HFF-Myc (cell line): ENCODE measurements at places on chromosomes 1 and 21.

- no peak for DNase-seq
These were observed 164.9 kb upstream of the USP25 start for GRCh38 chr21:15564907-15565306.

DNA sequence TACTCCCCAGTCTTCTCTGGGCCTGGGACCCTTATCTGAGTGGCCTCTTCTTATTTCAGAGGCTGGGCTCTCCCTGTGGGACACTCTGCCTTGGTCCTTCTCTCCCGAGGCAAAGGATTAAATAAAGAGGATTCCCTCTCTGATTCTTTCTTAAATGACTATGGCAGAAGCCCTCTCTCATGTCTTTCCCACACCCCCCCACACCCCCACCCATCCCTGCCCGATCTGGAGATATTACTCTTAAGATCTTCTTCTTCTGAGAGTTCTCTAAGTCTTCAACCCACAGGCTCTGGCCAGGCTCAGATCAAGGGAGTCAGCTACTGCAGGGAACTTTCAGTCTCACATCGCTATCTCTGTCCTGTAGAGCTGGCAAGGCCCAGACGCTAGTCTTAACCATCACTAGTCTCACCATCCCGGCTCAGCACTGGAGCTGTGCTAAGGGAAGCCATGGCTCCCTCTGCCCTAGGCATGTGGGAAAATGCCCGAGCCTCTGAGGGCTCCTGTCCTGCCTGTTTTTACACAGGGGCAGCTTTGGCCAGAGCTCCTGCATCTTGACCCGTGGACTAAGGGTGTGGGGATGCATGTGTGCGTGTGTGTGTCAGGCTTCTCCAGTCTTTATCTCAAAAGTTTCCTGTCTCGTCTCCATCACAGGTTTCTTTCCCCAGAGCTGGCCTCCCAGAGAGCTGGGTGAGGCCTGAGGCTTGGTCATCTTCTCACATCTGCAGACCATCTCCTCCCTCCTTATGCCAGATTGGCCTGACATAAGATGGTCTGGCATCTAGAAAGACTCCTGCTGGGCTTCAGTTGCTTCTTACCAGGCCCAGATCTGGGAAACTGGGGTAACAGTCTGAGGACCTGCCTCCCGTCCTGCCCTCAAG lies 36.7 kb downstream of the LGR6 start:
- no peak for DNase-seq

GRCh38 chr1:25715888-25716287 lies 84.1 kb upstream of the SELENON start:
- DNase-seq, result no peak

GRCh38 chr1:180119837-180120236 lies 34.8 kb upstream of the QSOX1 start:
- DNase-seq, result no peak

DNA sequence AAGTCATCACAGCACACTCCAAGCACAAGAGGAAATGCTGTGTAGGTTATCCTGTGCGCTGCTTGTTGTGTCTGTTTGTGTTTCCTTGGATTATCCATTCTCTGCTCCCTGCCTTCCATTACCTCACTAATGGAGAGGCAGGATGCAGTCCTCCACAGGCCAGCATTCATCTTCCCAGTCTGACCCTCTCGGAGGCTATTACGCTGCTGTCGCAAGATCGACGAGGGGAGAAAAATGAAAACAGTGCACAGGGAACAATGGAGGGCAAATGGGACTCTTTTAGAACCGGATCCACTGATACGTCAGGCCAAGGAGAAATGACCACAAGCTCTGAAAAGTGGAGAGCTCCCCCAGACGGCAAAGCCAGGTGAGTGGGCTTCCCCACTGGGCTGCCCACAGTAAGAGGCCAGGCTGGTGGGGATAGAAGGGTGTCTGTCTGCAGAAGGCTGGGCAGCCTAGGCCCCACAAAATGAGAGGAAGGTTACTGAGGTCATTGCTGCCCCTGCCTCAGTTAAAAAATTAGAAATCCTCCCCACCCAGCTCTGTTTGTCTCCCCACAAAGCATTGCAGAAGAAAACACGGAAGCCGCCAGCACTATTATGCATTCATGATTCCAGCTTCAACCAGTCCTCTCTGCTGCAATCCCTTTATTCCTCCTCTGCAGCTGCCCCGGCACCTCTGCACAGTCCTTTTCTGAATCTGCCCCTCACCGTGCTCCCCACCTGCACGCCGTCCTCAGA lies 21.7 kb downstream of the LRRN2 start:
- no peak for DNase-seq

DNA sequence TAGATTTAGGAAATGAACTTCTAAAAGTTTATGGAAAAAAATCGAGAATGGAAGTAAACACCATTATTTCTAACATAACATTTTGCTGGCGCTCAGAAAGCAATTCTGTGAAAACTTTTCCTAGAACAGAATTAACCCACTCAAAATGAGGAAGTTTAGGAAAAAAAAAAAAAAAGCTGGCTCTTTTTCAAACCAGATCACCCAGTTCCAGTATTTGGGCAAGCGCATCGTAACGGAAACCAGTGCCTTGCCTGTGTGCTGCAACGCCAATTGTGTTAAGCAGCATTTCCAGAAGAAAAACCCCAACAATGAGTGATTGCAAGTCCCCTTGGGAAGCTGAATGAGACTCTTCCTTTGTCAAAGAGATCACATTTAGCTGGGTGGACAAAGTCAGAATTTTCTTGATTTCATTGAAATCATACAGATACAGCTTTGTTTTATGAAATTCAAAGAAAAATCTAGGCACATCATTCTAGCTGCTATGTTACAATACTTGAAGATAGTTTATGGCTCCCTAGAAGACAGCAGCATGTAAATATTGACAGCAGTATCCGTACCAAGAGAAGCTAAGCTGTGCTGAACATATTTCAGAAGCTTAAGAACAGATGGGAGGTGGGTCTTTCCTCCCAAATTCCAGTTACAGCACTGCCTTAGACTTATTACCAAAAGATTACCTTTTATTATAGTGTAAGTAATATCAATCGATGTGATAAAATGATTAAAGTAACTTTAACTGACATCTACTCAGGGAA lies 113.4 kb downstream of the ERG start:
- DNase-seq, result no peak

GRCh38 chr1:2896824-2897223 lies 95.3 kb upstream of the TTC34 start:
- no peak for DNase-seq

- no peak for DNase-seq
These were observed 87.2 kb downstream of the TGFBR3 start for GRCh38 chr1:91798740-91799139.

GRCh38 chr21:44681861-44682579 lies at the start of gene KRTAP12-1:
KRTAP12-1 (minus strand) TSS chr21:44682163; CDS start chr21:44682123, 40 bp downstream.
- DNase-seq, result no peak

GRCh38 chr1:29800522-29800956 lies 564.2 kb downstream of the PTPRU start:
- no peak for DNase-seq

GRCh38 chr21:15749082-15749860 lies 19.5 kb downstream of the USP25 start:
- DNase-seq, result no peak

- DNase-seq, result peak; percentile 65
These were observed 14.1 kb downstream of the HENMT1 start for GRCh38 chr1:108646648-108647269.

GRCh38 chr1:102800406-102800805 lies 307.9 kb downstream of the COL11A1 start:
- DNase-seq, result no peak

DNA sequence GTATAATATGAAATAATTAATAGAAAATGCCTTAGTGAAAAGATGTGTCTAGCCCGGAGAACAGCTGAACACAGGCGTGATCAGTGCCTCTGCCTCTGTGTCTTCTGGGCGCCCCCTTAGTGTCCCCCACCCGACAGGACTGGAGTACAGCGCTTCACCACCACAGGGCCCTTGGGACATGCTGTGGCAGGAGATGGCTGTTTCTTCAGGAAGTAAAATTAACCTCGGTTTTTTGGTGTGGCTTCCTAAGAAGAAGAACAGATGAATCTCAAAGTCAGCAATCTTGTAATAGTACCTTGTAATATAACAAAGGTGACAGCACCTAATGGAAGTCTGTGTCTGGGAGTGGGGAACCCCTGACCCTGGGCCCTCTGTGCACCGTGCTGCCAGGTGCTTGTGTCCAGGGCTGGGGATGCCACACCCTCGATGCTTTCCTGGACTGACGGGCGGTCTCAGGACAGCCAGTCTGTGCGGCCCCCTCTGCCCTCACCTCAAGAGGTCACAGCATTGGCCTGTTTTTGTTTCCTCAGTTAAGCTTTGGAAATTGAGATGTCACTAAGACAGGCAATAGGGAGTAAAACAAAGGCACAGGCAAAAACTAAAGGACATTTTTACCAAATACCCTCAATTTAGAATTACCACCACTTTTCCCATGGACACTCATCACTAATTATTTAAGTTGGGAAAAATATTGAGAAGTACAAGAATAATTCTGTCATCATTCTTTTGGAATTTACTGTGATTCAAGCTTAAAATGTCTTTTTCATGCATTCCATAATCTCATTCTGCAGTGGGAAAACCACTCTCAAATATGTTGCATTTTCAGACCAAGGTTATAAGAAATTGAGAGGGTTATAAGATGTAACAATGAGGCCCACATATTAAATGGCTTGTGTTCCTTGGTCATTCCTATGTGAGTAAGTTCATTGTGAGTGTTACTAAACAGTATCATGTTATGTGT lies 79.3 kb downstream of the ADARB1 start:
- no peak for DNase-seq

DNA sequence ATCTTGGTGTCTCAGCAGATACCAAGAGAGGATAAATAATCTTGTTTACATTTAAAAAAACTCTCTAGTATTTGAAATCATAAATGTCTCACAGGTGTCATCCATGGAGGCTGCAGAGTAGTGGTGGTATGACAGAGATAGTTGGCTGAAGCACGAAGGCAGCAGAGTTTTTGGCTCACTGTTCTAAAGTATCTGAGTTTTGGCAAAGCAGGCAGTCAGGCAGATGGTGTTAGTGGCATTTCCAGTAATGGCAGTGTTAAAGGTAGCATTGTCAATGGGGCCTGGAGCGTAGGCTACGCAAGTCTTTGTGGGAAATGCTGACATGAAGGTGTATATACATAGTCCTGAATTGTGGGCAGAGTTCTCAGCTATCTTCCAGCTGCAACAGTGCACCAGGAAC lies 68.5 kb upstream of the HSD17B7 start:
- DNase-seq, result no peak

DNA sequence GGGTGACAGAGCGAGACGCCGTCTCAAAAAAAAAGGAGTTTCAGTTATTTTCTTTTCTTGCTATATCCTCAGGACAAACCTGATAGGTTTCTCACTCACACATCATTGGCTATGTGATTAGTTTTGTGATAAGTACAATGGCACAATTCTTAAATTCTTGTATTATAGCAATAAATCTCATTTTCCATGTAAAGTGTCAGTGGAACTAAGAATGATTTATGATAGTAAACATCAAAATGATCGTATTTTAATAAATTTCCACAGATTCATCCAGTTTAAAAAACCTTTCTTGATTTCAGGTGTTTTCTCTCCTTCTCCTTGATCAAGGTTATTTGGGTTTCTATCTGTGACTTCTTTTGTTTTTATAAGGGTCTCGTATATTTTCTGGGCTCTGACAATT lies 3.5 kb downstream of the DNAJC28 start:
- DNase-seq, result no peak

DNA sequence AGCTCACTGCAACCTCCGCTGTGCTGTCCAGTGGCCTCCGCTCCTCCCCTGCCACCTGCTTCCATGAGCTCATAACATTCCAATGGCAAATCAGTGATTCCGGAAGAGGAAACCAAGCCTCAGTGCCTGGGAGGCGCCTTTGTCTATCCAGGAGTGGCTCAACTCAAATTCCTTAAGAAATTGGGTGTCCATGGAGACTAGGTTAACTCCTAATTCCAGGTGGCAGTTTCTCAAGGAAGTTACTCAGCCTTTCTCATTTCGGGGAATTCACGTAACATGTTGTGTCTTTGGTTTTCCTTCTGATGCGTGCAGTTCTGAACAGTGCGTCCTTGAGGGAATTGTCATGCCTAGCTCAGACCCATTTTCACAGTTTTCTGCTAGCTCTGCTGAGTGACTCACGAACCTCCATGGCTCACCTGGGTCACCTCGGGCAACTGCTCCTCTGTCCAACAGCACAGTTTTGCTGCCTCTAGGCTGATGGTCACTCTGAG lies 89.9 kb upstream of the DSCAM start:
- no peak for DNase-seq

DNA sequence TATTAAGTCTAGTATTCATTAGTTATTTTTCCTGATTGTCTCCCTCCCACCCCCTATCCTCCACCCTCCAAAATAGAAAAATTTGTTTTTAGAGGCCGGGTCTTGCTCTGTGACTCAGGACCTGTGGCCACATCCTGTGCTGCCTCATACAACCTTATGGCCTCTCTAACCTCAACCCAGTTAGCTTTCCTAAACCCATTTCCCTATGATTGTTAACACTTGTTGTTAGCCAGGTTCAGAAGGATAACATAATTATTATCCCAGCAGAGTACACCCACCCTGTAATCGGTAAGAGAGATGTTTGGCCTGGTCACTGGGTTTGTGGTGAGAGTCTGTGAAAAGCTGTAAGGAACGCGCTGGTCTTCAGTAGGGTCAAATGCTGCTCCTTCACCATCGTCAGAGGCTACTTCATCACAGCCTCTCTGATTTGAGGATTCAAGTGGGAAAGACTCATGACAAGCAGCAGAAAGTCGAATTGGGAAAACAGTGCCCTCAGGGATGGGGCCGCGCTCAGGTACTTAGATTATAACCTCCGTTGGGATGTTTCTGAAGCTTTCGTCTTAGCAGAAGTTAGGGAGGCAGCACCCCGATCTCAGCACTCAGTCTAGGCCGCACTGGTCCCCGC lies 35.9 kb upstream of the HMGN1 start:
- DNase-seq, result no peak

GRCh38 chr21:42336054-42336453 lies 14.7 kb downstream of the TFF2 start:
- no peak for DNase-seq

DNA sequence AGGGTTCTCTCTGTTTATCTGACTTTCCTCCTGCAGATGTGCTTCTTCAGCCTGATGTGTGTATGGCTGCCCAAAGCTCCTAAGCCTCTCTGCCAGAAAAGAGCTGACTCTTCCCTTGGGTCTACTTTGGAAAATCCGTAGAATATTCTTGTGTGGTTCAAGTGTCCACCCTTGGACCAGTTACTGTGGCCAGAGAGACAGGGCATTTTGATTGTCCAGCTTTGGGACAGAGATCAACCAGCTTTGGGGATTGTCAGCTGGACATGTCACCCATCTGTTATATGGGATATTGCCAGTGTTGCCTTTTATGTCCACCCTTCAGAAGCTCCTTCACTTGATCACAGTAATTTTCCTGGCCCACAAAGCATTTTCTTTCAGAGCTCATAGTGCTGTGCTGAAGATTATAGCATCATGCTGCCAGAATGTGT lies 126.2 kb upstream of the L1TD1 start:
- DNase-seq, result no peak

- no peak for DNase-seq
These were observed 402.6 kb downstream of the TTLL7 start for GRCh38 chr1:83596331-83596730.
